Naive thymus-derived CD8-positive, alpha-beta T cell (primary cell): ENCODE measurements at places on chromosomes 7 and 10. TPM values are rescaled to one million over a fixed set of nuclear protein-coding genes. Genes with fewer than 3 reads are reported as not detected.

DNA sequence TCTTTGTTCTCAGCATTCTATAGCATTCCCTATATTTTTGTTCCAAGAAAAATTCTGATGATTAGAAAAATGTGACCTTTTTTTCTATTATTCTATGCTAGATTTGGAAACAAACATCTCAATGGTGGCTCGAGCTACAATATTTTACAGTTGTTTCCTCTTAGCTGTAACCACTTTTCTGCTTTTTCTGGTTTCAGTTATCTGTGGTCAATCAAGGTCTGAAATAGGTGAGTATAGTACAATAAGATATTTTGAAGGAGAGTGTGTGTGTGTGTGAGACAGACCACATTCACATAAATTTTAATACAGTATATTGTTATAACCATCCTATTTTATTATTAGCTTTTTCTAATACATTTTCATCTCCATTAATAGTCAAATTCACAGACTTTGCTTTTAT lies 564.5 kb upstream of the GHITM start:
- no peak for DNase-seq
- H3K4me3 ChIP-seq: no peak overlapping the region
- no peaks in the 10 kb centered on the region for H3K4me1 ChIP-seq
- no peaks in the 10 kb centered on the region for H3K36me3 ChIP-seq
- no peak overlapping the region for H3K27ac ChIP-seq
- no peaks in the 10 kb centered on the region for H3K27me3 ChIP-seq

DNA sequence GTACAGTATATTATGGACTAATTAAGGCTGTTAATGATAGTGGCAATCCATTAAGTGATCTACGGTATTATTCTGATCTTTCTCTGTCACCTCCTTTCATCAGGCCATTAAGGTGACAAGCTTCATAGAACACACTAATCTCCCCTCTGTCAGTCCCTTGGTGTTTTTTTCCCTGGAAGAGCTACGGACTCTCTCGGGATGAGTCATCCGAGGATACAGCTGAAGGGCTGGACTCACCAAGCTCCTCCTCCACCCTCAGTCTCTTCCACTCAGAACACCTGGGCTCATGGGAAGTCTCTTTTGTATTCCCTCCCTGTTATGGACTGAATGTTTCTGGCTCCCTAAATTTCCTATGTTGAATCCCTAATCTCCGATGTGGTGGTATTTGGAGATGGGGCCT lies 69.8 kb upstream of the PLXNA4 start:
- no peak overlapping the region for H3K4me3 ChIP-seq
- no peak overlapping the region for H3K27ac ChIP-seq
- no peak for DNase-seq

DNA sequence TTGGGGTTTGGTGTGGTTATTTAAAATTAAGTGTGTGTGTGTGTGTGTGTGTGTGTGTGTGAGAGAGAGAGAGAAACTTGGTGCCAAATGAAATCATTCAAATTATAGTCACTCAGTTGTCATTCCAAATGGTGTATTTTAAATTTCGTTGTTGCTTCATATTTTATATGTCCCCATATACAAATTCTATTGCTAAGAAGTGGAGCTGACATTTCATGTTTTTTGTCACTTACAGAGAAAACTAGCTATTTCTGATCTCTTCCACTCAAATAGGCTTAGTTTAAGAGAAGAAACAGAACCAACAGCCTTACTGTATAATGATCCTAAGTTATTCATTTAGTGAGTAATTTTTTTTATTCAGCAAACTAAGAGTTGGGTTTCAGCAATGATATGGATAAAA lies 42.3 kb downstream of the CHRM2 start:
- H3K27me3 ChIP-seq: no peaks in the 10 kb centered on the region
- H3K27ac ChIP-seq: no peak overlapping the region
- H3K4me3 ChIP-seq: no peak overlapping the region
- no peaks in the 10 kb centered on the region for H3K36me3 ChIP-seq

DNA sequence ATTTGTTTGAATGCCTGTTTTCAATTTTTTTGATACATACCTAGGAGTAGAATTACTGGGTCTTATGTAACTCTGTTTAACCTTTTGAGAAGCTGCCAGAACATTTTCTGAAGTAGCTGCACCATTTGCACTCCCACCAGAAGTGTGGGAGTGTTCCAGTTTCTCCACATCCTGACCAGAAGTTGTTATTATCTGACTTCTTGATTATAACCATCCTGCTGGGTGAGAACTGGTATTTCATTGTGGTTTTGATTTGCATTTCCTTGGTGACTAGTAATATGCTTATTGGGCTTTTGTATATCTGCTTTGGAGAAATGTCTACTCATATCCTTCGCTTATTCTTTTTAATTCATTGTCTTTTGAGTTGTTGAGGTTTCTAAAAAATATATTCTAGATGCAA lies 117.2 kb upstream of the GLCCI1 start:
- DNase-seq: no peak
- no peak overlapping the region for H3K4me3 ChIP-seq
- H3K27ac ChIP-seq: no peak overlapping the region
- H3K4me1 ChIP-seq: peaks cover 17% of the 10 kb centered on the region
- H3K27me3 ChIP-seq: no peaks in the 10 kb centered on the region

- peak overlapping the region; percentile 17 for H3K27ac ChIP-seq
- H3K4me1 ChIP-seq: peaks cover 52% of the 10 kb centered on the region
- peaks cover 2% of the 10 kb centered on the region for H3K36me3 ChIP-seq
- peak overlapping the region; percentile 41 for H3K4me3 ChIP-seq
Measured at GRCh38 chr7:139771001-139771956, 6.5 kb downstream of the HIPK2 start.

Gene GHRHR
- polyA plus RNA-seq: not detected

GRCh38 chr7:104160375-104160774 lies 47.4 kb downstream of the ORC5 start:
- no peaks in the 10 kb centered on the region for H3K27me3 ChIP-seq
- no peak overlapping the region for H3K27ac ChIP-seq
- H3K36me3 ChIP-seq: peaks cover 7% of the 10 kb centered on the region

DNA sequence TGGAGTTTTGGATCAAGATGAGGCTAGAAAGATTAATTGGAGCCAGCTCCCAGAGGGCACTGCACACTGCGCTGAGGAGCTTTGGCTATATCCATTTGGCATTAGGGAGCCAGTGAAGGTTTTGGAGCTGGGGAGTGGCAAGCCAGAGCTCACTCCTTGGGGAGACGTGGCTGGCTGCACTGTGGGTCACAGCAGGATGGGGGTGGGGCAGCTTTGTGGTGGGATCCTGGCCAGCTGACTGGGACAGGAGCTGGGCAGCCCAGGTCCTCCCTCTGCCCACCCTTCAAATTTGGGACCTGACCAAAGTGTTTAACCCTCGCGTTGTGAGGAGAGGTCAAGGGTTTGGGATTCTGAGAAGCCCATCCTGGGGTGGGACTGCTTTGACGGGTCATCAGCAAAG lies 5.0 kb downstream of the C10orf105 start:
- H3K36me3 ChIP-seq: no peaks in the 10 kb centered on the region
- peak overlapping the region; percentile 100 for H3K27ac ChIP-seq
- peaks cover 27% of the 10 kb centered on the region for H3K4me1 ChIP-seq
- DNase-seq: no peak
- H3K4me3 ChIP-seq: peak overlapping the region; percentile 87

- H3K4me3 ChIP-seq: peak overlapping the region; percentile 88
- peaks cover 51% of the 10 kb centered on the region for H3K4me1 ChIP-seq
- H3K36me3 ChIP-seq: no peaks in the 10 kb centered on the region
- no peak for DNase-seq
- H3K27me3 ChIP-seq: no peaks in the 10 kb centered on the region
- peak overlapping the region; percentile 93 for H3K27ac ChIP-seq
Measured at GRCh38 chr7:87212498-87212897, 7.0 kb downstream of the TMEM243 start.

- H3K27me3 ChIP-seq: peaks cover 4% of the 10 kb centered on the region
- no peak overlapping the region for H3K4me3 ChIP-seq
- no peak overlapping the region for H3K27ac ChIP-seq
- no peaks in the 10 kb centered on the region for H3K36me3 ChIP-seq
- peaks cover 6% of the 10 kb centered on the region for H3K4me1 ChIP-seq
- DNase-seq: no peak
Measured at GRCh38 chr7:4613846-4614548, 68.1 kb upstream of the FOXK1 start.

Gene GARIN1A
- polyA plus RNA-seq: not detected

Gene KIAA1217
- not detected for polyA plus RNA-seq

DNA sequence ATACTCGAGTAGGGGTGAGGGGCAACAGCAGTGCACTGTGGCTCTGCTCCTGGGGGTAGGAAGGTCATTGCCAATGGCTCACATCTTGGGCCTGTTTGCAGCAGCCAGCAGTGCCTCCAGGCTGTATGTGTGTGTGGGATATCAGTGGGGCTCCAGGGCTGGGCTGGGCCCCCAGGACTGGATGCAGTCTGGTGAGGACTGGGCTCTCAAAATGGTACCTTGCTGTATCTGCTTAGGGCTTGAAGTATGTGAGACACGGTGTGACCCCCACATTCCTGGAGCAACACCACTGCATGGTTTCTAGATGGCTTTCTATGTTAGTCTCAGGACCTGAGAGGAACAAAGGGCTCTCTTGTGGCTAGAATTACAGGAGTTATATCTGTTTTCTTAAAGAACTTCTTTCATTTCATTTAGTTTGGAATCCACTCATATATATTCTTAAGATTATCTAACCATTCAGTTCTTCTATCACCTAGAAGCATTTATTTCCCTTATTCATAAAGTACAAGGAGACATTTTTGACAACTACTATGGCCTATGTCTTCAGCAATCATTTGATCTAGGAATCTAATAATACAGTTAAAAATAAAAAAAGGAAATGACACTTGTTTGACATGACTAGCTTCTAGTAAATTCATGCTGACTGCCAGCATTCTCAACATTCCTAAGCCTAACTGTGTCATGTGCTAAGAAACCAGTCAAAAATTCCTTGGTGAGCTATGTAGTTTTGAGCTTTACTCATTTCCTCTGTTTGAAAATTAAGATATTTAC lies 443.2 kb upstream of the SEMA3A start:
- H3K4me3 ChIP-seq: no peak overlapping the region
- H3K4me1 ChIP-seq: no peaks in the 10 kb centered on the region
- no peaks in the 10 kb centered on the region for H3K27me3 ChIP-seq
- no peak for DNase-seq

GRCh38 chr10:60663850-60664249 lies 114.4 kb upstream of the CDK1 start:
- H3K4me3 ChIP-seq: no peak overlapping the region
- no peaks in the 10 kb centered on the region for H3K4me1 ChIP-seq
- H3K36me3 ChIP-seq: no peaks in the 10 kb centered on the region
- DNase-seq: no peak
- H3K27ac ChIP-seq: no peak overlapping the region
- H3K27me3 ChIP-seq: no peaks in the 10 kb centered on the region

Gene HMX2
- not detected for polyA plus RNA-seq

Gene EPO
- polyA plus RNA-seq: not detected

DNA sequence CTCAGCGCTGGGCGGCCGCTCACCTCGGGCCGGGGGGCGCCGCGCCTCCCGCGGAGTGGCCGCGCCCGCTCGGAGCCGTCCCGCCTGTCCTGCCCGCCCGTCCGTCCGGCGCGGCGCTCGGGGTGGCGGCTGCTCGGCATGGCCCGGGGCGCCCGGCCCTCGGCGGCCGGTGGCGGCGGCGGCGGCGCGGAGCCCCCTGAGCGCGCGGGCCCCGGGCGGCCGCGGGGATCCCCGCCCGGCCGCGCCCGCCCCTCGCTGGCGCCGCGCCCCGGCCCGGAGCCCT lies 338 bp downstream of the SDK1 start:
- no peak overlapping the region for H3K4me3 ChIP-seq
- H3K36me3 ChIP-seq: no peaks in the 10 kb centered on the region
- H3K27ac ChIP-seq: no peak overlapping the region
- no peak for DNase-seq
- H3K27me3 ChIP-seq: peaks cover 21% of the 10 kb centered on the region

Gene VCL
- polyA plus RNA-seq: 7.8 TPM

DNA sequence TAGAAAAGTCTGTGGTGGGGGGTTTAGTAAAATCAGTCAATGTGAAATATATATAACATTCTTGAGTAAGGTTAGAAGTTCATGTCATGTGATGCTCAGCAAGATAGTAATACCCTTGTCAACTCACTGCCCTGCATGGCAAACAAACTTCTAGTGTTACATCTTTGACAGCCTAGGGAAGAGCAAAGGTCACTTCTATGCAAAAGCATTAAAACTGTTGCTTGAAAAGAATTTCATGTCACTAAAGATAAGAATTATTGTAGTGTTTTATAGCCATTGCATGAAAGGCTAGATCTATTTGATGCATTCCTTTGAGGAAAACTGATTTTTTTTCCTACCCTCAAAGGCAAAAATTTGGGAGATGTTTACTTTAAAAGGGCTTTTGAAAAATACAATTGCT lies 176.0 kb downstream of the SKAP2 start:
- no peak overlapping the region for H3K27ac ChIP-seq
- no peaks in the 10 kb centered on the region for H3K4me1 ChIP-seq
- no peak overlapping the region for H3K4me3 ChIP-seq
- H3K36me3 ChIP-seq: no peaks in the 10 kb centered on the region
- peaks cover 45% of the 10 kb centered on the region for H3K27me3 ChIP-seq

DNA sequence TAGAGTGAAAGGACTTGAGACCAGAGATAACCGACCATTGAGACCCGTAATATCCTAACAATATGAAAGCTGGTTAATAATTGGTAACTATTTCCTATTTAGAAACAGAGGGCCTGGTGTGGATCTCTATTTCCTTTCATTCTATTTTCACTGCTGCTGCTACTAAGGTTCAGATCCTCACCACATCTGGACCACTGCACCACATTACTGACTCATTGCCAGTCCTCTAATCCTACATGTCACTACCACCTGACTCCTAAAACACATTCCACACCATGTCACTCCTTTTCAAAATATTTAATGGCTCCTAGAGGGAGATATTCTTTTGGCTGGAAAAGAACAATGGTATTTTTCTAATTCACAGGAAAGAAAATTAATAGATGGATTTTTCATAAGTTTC lies 6.4 kb downstream of the USP54 start:
- H3K4me1 ChIP-seq: no peaks in the 10 kb centered on the region
- H3K27me3 ChIP-seq: no peaks in the 10 kb centered on the region
- H3K36me3 ChIP-seq: no peaks in the 10 kb centered on the region
- no peak overlapping the region for H3K4me3 ChIP-seq
- no peak overlapping the region for H3K27ac ChIP-seq

DNA sequence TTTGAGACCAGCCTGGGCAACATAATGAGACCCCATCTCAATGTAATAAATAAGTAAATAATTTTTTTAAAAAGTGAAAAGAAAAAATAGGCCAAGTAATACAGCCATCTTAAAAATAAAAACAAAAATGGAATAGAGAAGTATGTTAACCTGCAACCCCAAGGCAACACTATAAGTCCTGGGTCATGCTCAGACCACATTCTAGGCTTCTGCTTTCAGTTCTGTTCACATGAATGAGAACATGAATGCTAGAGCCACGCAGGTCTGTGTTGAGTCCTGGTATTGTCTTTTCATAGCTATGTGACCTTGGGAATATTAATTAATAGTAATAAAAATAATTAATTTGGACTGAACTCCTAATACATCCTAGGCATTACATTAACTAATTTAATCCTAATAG lies 284.0 kb downstream of the AUTS2 start:
- no peak for DNase-seq
- no peaks in the 10 kb centered on the region for H3K27me3 ChIP-seq
- no peak overlapping the region for H3K27ac ChIP-seq
- H3K36me3 ChIP-seq: no peaks in the 10 kb centered on the region

GRCh38 chr7:8628656-8629055 lies 195.2 kb downstream of the NXPH1 start:
- no peak overlapping the region for H3K4me3 ChIP-seq
- H3K27me3 ChIP-seq: no peaks in the 10 kb centered on the region
- no peaks in the 10 kb centered on the region for H3K4me1 ChIP-seq
- no peak for DNase-seq
